ENCODE measurements at places on chromosomes 5 and 9.
A peak's percentile ranks its signal among the peaks of the same experiment; 100 is the strongest.

DNA sequence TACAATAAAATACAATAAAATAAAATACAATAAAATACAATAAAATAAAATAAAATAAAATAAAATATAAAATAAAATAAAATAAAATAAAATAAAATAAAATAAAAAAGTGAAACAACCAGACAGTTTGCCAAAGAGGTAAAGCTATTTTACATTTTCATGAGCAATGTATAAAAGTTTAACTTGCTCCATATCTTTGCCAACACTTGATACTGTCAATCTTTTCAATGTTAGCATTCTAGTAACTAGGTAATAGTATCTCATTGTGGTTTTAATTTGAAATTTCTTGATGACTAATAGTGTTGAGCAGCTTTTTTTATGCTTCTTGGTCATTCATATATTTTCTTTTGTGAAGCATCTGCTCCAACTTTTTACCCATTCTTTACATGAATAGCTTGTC is 17.3 kb downstream of the TTC33 start:
- DNase-seq, result no peak

GRCh38 chr5:127650649-127651048 is 1.8 kb downstream of the CTXN3 start:
- peak; percentile 18 for DNase-seq

DNA sequence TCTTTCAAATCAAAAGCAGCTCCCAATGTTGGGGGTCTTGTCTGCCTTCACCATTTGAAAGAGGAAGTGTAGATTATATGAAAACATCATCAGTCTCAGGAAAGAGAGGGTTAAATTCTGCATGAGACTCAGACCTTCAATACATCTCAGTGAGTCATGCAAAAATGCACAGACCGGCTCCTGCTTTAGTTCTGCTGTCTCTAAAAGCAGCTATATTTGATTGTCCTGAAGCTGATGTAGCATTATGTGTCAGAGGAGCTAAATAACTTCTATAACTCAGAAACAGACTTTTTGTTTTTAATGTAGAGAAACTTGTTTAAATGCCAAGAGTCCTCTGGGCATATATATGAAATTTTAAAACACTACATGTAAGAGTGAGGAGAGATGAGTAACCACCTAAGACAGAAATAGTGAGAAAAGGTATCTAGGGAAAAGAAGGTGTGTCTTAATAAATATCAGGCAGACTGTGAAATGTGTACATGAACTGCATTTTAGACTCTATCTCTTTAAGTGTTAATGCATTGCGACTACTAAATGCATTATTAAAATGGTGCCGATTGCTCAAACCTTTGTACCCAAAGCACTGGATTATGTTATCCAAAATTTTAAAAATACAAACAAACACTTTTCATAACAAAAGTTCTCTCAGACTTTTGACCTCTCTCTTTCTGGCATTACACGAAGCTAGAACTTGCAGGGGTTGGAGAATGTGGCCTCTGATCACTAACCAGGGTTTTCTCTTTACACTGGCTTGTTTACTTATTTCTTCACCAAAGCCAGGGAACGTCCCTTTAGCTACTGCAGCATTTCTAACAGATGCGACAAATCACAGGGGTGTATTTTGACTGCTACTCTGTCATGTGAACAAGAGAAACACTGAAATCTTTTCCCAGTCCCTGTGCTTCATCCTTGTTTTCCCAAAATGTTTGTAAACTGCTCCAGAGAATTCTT is 302.3 kb downstream of the ARL15 start:
- DNase-seq, result no peak

DNA sequence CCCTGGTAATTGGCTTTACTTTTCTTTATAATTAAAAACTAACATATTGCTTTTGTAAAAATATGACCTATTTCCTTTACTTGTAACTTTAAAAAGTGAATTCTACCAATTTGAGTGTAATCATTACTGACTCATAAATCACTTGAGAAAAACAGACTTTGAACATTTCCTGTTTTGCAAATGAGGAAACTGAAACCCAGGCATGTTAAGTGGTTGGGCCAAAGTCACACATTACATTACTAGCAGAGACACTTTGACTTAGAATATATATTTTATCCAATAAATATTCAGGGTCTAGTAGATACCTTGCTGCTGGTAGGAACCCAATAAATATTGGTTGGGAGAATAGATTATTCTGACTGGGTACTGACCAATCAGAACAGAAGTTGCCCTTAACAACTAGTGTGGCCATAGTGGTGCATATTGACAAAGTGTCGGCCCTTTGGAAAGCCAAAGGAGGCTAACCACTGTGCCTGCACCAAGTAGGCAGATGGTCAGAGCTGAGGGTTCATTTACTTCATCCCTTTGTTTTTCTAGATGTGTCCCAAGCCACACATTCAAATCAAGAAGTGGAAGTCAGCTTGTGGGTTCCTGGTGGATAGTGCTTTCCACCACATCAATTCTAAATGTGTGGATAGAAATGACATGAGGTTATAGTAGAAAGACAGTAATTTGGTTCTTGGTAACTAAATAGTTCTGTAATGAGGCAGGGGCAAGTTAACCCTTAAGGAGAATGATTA is 365.1 kb upstream of the RIOK2 start:
- no peak for DNase-seq

DNA sequence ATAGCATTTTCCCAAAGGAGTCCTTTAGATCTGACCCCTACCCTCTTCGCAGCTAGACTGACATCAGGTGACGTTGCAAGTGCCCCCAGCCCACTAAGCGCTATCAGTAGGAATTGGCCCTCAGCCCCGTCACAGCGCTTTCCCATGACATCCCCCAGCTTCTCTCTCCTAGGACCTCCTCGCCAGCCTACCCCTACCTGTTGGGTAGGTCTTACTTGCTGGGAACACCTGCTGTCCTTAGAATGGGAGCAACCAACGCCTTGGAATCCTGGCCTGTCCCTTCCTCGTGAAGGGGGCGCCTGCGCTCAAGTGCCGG is 584 bp upstream of the PIP5K1B start:
- no peak for DNase-seq

DNA sequence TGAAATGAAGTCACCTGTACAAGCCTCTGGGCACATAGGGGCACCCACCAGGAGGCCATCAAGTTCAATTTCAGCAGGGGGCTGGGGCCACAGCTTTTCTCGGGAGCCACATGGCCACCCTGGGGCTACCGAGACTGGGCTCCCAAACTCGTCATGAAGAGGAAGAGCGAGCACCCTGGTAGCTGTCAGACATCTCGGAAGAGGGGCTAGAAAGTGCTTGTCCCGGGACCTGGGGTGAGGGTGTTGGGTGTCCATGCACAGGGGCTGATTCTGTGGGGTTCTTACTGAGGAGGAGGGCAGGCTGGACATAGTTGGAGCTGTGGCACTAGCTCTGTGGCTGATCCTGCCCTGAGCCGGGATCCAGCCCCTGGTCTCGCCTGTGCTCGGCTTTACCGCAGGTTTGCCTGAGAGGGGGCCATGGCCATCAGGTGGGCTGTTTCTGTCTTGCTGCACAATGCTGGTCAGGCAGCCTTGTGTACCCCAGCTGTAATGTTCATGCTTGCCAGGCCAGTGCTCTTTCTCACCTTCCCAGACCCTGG is 70.3 kb downstream of the PHF2 start:
- no peak for DNase-seq

- DNase-seq, result no peak
Measured at GRCh38 chr9:77750284-77750683, 102.2 kb upstream of the GNA14 start.

DNA sequence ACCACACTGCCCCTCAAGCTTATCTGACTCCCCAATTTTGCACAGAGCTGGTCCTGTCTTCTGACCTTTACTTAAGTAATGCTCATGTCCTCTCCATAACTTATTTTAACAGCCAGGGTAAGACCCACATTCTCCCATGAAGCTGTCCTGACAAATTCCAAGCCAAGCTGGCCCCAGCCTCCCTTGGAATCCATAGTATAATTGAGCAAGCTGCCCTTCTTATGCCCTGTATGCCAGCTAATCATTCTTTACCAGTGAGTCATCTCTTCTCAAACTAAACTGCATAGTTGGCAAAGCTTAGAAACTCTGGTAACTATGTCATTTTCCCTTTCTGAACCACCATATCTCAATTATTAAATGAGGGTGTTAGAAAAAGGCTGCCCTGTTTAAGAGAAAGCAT is 92.4 kb downstream of the NFIB start:
- DNase-seq, result no peak

- DNase-seq, result no peak
Measured at GRCh38 chr9:88736136-88736637, 201.2 kb downstream of the NXNL2 start.

- no peak for DNase-seq
Measured at GRCh38 chr9:75183306-75183705, 95.0 kb downstream of the OSTF1 start.

DNA sequence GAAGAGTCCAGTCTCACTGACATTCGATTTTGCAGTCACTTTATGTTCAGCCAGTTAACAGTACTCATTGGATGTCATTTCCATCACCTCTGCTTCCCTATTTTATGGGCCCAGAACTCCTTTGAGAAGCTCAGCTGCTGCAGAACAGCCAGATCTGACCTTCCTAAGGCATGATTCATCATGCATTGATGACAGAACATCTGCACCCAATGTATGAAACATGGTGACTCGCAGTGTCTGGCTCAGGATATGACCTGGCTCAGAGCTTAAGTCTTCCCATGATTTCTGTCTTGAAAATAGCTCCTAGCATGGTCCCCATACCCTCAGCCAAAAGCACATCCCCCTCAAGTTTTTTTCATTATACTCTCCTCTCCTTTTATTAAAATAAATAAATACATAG is 92.6 kb upstream of the TRIM32 start:
- peak; percentile 77 for DNase-seq

GRCh38 chr5:174448041-174448440 is 276.3 kb upstream of the MSX2 start:
- DNase-seq, result no peak

- no peak for DNase-seq
Measured at GRCh38 chr9:36902080-36902716, 131.9 kb downstream of the PAX5 start.

- no peak for DNase-seq
Measured at GRCh38 chr5:3355126-3355525, 240.5 kb upstream of the IRX1 start.

- no peak for DNase-seq
Measured at GRCh38 chr5:60687927-60688720, 11.8 kb downstream of the DEPDC1B start.

DNA sequence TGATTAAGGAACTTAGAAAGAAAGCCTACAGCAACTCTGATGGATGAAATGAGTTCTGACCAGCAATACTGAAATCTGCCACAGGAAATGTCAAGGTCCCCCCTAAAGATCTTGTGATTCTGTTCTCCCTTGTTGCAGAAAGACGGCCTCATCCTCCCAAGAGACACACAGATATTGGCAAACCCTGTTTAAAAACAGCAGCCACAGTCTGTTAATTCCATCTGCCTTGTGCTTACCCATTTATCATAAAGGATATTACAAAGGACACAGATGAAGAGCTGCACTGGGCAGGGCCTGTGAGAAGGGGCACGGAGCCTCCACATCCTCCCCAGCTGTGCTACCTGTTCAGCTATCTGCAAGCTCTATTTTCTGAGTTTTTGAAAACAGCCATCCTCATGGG is 15.2 kb downstream of the RAPGEF1 start:
- no peak for DNase-seq

GRCh38 chr5:66909364-66909763 is 287.2 kb downstream of the CD180 start:
- no peak for DNase-seq

Data from fibroblast of skin of left biceps (primary cell).